ENCODE measurements at places on chromosomes 7 and 10.

GRCh38 chr7:67990003-67990402, 993.4 kb downstream of the TYW1 start:
- no peak for DNase-seq

DNA sequence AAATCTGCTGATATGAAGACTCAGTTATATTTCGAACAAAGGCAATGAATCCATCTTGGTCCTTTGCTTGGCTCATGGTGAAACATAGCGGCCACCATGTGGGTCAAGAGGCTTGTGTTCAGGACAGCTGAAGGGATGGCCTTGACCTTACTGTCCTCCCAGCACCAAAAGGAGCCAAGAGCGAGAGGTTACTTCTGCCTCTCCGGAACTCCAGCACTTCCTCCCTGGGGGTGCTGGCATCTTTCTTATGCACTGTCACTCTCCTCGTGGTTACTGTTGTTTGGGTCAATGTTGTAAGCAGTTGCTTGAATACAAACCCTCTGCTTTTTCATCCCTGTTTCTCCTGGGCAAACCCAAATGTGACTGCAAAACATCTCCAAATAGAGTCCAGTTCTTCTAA, 100.6 kb downstream of the RBM20 start:
- DNase-seq, result no peak

- DNase-seq, result no peak
These were observed at the start of gene MMRN2 for GRCh38 chr10:86957471-86958115. Gene MMRN2, minus strand, starts transcription at chr10:86957615. Its CDS starts 74 bp downstream, at chr10:86957541.

DNA sequence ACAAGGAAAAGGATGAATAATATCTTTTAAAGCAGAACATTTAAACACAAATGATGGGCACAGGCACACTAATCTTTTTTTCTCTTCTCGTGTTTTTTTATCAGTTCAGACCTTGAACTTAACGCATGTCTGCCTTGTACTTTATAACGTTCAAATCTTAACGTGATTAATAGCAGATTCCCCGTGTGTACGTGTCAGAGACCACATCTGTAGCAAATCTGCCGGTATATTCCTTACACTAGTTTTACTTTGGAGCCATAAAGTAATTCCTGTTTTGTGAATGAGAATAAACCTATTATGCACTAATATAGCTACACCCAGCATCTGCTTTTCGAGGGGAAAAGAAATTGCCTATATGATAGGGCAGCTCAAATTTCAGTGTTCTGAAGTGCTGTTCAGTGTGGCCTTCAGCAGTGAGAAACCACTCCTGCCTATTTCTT, 166.0 kb upstream of the TCF7L2 start:
- no peak for DNase-seq

DNA sequence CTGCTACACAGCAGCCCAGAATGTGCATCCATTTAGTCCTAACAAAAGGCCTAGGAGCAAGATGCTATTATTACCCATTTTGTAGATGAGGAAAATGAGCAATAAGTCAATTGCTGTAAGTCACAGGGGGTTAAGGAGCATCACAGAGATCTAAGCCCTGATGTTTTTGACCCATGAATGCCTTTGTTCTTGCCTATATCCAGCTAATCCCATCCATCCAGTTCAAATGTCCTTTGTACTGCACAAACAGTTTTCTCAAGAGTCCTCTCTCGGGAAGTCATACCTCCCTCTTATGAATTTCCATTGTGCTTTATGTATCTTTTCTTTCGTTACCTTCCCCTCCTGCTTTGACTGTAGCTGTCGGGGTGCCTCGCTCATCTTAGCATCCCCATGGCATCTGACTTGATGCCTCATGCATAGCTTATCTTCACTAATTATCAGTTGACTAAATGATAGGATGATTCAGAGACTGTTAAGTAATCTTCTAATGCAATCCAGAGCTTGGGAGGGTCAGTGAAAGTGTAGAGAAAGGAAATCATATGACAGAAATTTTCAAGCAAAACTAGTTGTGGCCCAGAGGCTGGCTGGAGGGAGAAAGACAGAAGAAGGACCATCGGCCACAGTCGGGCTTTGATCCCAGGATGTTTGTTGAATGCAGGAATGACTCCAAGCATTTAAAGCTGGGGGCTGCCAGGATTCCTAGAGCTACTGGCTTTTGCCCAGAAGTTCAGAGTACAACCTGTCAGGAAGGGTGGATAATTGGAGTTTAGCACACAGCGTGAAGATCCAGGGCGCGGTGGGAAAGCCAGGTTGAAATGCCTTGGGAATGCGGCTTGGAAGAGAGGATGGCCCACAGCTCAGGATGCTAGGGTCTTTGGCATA, 23.5 kb downstream of the BLVRA start:
- no peak for DNase-seq

DNA sequence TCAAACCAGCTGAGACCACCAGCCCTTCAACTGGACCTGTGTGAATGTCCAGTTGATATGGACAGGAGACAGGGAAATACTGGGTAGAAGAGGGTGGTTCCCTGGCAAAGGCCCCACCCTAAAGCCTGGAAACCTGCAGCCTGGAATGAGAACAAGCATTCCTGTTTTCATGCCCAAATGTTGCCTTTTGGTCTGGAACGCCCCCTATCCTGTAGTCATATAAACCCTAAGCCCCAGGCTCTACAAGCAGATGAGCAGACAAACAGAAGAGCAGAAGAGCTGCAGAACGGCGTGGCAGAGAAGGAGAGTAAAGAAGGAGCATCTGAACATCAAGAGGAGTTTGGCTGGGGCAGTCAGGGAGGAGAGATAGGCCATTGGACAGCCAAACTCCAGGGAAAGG, 38.4 kb downstream of the SYPL1 start:
- DNase-seq, result no peak

DNA sequence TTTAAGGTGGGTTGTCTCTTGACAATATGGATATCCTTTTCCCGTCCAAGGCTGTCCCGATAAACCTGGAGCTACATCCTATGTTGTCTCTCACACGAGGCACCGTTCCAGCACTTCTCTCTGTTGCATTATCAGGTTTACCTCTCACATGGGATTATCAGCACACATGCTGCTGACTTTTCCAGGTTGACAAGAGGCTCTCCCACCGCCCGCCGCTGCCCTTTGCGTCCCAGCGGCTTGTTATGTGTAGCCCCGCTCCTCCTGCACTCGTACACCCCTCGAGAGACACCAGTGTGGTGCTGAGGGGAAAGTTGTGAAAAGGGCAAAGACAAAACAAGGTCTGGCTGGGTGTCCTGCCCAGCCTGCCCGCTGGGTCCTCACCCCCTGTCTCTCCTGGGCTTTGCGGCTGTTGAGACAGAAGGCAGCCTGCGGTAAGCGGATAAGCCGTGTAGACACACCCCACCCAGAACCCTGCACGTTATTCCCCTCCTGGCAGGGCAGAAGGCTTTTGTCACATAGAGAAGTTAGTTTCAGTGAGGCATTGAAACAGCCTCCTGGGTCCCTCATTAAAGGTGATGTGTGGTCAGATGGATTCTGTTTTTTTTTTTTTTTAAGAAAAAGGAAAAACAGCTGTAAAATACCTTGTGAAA, 38.7 kb downstream of the UBE3C start:
- DNase-seq, result no peak

- DNase-seq, result peak; percentile 14
These were observed 62.3 kb upstream of the LBX1 start for GRCh38 chr10:101291331-101292193.

GRCh38 chr10:131757285-131758058, 143.3 kb upstream of the PPP2R2D start:
- no peak for DNase-seq

DNA sequence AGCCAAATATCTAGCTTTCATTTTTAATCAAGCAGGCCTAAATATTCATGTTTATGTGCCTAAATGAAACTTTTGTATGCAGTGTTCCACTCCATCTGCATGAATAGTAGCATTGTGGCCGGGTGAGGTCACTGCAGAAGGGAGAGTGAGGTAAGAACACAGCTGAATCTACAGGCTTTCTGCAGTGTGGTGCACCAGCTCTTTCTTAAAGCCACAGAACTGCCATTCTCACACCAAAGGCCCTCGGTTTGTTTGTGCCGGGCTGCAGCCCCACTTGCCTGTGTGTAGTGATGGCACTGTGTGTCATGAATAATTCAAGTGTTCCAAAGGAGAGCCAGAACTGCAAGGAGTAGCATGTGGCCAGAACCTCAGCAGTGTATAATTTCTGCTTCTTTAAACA, 204.1 kb downstream of the TRIL start:
- no peak for DNase-seq

DNA sequence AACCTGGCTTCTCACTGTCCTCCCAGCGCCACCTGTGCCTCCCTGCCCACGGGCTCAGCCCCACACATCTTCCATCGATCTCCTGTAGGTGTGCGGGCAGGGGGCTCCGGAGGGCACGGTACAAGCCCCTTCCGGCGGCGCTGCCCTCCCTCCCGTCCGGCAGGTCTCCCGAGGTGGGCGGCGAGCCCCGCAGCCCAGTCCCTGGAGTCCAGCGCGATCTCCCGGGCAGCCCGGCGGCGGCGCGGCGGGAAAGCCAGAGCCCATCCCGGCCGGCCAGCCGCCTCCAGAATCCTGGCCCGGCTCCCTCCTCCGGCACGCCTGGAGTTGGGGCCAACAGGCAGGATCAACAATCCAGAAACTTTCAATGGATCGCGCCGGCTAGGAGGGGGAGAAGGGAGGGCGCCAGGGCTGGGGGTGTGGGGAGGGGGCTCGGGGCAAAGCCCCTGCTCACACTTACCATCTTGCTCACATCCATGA, 100.1 kb downstream of the HIP1 start:
- DNase-seq, result no peak

GRCh38 chr7:86574006-86574405, 69.7 kb upstream of the GRM3 start:
- no peak for DNase-seq

- no peak for DNase-seq
These were observed 684 bp upstream of the ATXN7L1 start for GRCh38 chr7:105876964-105877601.

- no peak for DNase-seq
These were observed 817.6 kb downstream of the TNS3 start for GRCh38 chr7:46764100-46764936.

- no peak for DNase-seq
These were observed 10.2 kb downstream of the ZDHHC16 start for GRCh38 chr10:97456034-97456685.

DNA sequence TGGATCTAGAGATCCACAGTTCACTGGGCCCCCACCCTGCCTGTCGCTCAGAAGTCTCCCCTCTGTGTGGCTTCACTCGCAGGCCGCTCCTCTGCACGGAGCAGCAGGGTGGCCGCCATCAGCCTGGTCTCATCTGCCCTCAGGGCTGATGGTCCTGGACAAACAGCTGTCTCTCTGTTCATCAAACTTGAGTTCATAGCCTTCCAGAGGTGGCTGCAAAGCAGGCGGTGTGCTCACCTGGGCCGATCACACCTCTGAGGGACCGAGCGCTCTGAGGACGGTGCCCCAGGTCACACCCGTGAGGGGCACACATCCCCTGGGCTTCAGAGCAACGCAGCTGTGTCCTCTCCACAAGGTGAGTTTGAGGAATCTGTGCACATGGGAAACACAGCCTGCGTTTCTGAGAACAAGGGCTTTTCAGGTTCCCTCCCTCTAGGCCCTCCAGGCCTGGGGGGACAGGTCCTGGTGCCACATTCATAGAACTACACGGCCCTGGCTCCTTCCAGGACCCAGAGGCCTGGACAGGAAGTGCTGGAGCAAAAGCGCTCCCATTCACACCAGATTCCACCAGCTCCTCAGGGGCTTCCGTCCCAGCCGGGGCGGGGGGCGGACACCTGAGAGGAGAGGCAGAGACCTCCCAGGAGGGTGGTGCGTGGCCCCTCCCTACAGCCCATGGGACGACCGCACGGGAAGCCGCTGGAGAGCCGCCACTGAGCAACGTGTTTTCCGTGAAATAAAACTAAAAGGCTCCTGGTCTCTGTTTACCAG, 31.2 kb upstream of the FAM20C start:
- DNase-seq, result no peak

DNA sequence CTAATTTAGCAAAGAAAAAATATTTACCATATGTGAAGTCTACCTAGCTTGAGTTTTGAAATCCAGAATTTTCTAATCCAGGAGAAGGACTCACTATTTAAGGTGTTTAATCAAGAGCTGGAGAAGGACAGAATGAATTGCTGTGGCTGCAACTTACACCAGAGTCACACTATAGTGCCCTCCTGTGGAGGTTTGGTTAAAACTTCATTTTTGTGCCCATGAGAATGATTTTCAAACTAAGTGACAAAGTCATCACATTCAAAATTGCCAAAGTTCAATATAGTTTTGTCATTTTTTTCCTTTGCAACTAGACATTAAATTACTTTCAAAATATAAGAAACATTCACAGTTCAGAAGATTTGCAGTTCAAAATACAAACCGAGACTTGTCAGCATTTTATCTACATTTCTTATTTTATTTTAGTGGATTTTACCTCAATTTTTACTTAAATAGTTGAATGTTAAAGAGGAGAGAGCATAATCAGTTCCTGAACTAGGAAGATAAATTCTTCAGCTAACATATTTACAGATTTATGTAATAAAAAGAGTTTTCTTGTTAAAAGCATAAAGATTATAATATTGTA, 70.7 kb downstream of the CABCOCO1 start:
- no peak for DNase-seq

GRCh38 chr7:98745722-98746318, 124.0 kb downstream of the TMEM130 start:
- DNase-seq, result peak; percentile 18

DNA sequence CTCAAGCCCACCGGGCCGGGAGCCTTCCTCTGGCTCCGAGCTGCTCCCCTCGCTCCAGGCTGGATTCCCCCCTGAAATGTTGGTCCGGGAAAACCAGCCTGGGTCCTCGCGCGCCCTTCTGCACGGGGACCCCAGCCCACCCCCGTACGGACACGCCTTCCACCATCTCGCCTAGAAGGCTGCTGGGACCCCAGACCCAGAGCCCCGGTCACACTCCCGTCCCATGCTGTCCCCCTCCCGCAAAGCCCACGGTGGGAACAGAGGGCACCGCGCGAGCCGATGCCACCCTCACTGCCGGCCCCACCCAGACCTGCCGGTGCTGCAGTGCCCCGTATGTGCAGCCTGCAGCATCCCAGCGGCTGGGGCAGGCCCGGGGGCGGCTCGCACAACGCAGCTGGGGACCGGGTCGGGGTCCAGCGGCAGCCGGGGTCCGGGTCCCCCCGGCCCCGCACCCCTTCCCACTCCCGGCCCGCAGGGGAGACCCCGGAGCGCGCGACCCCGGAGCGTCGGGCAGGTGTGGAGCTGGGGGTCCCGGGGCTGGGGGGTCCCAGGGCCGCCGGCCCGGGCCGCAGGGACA, 871 bp downstream of the SPOCK2 start:
- no peak for DNase-seq

- DNase-seq, result no peak
These were observed 411.0 kb upstream of the FOXK1 start for GRCh38 chr7:4270941-4271715.

DNA sequence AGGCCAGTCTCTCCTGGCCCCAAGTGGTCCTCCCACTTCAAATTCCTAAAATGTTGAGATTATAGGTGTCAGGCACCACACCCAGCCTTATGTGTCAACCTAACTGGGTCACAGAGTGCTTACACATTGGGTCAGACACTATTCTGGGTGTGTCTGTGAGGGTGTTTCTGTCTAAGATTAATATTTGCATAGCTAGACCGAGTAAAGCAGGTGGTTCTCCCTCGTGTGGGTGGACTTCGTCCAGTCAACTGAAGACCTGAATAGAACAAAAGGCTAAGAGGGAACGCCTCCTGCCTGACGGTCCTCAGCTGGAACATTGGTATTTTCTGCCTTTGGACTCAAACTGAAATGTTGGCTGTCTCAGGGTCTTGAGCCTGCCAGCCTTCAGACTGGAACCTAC, 11.5 kb downstream of the PPIF start:
- DNase-seq, result no peak

GRCh38 chr10:116990276-116990800, 14.6 kb downstream of the SHTN1 start:
- no peak for DNase-seq

All from stimulated activated CD8-positive, alpha-beta memory T cell treated with anti-CD3 and anti-CD28 coated beads, Interleukin-7, amount 100 ng/mL, for 1 hour (primary cell).